Esophagus squamous epithelium (tissue), 5 donors: ENCODE measurements at places on chromosomes 16 and 17. TPM values are rescaled to one million over a fixed set of nuclear protein-coding genes. Genes with fewer than 3 reads are reported as not detected.

DNA sequence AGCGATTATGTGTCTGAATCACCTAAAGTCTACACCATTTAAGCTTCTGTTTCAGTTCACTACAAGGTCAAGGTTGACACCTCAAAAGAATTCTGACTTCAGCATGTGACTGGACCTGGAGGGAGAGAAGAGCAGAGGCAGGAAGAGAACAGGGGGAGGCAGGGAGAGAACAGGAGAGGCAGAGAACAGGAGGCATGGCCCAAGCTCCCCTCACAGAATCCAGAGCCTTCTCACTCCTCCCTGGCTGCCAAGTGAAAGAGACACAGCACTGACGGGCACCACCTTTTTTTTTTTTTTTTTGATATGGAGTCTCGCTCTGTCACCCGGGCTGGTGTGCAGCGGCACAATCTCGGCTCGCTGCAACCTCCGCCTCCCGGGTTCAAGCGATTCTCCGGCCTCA, 11.4 kb downstream of the GGA2 start:
- DNase-seq: no peak
- no peaks in the 10 kb centered on the region for H3K27me3 ChIP-seq

DNA sequence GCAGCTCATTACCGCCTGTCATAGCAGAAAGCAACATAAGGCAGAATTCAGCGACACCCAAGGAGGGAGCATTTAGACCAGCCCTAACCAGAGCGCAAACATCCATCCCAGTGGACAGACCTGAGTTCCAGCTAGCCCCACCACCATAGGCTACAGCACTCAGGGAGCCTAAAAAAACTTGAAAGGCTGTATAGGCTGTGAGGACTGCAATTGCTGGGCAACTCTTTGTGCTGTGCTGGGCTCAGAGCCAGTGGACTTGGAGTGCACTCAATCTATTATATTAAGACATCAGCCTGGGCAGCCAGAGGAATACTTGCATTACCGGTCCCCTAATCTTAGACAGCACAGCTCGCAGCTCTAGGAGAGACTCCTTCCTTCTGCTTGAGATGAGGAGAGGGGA, 207.3 kb downstream of the KIF2B start:
- no peak for DNase-seq
- no peaks in the 10 kb centered on the region for H3K36me3 ChIP-seq
- peaks cover 3% of the 10 kb centered on the region for H3K4me1 ChIP-seq
- no peak overlapping the region for H3K27ac ChIP-seq

- H3K36me3 ChIP-seq: peaks cover 8% of the 10 kb centered on the region
- no peaks in the 10 kb centered on the region for H3K27me3 ChIP-seq
- H3K4me1 ChIP-seq: peaks cover 45% of the 10 kb centered on the region
- DNase-seq: no peak
These were observed 825 bp downstream of the HEATR6 start for GRCh38 chr17:60077672-60078519.

Gene CALB2
- 3.8 TPM for total RNA-seq

DNA sequence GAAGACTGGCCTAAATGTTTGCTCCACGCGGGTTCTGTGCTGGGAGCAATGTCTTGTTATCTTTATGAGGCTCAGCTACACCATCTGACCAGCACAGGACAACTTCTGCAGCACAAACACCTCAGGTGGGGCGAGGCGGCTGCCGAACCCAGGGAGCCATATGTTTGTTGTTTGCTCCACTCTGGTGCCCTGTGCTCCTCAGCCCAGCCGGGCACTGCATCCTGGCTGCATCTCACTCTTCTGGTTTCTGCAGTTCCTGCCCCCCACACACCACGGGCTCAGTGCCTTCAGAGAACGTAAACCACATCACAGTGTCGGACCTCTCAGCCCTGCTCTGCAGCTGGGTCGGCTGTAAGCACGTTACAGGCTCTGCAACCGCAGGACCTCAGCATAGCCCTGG, 32.4 kb downstream of the MXRA7 start:
- no peaks in the 10 kb centered on the region for H3K36me3 ChIP-seq
- DNase-seq: no peak
- no peaks in the 10 kb centered on the region for H3K27me3 ChIP-seq
- H3K4me1 ChIP-seq: peaks cover 16% of the 10 kb centered on the region
- H3K4me3 ChIP-seq: no peak overlapping the region

DNA sequence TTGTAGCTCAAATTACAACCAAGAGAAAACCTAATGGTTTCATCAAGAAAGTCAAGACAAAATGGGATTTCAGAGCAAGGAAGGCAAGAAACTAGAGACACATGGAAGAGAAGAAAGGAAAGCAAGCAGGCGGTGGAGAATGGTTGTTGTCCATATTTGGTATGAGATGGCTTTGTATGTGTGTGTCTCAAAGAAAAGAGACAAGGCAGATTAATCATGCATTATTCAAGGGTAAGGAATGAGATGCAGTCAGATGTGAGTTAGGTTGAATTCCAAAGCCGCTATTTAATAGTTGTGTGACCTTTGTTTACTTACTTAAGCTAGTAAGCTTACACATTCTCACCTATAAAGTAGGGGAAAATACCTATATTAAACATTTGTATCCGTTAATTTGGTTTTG, 1029.6 kb downstream of the CDH11 start:
- no peaks in the 10 kb centered on the region for H3K27me3 ChIP-seq
- H3K4me1 ChIP-seq: no peaks in the 10 kb centered on the region

DNA sequence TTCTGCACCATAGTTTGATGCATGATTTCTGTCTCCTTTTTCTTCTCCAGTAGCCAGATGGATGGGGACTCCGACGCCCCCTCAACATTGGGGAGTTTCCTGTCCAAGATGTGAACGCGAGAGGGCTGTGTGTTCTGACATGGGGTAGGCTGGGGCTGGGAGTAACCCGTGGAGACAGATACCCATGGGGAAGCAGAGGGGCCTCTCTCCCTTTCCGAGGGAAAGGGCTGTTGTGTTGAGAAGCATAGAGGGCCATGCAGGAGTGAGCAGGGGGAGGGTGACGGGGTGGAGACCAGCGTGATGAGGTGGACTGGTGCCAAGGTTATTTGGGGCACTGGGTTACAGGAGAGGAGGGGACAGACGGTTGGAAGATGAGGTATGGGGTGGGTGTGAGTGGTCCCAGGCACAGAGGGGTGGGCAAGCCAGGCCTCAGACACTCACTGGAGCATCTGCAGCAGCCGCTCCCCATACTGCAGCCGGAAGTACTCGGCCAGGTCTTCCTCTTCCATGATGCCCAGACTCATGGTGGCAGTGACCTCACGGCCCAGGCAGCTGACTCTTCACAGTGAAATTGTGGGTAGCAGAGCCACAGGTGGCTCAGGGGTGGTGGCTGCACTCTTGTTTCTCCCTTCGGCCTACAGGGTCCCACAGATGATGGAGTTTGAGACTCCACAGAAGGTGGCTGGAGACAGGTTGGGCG, 400 bp downstream of the CCDC42 start:
- H3K27me3 ChIP-seq: no peaks in the 10 kb centered on the region
- peaks cover 9% of the 10 kb centered on the region for H3K4me1 ChIP-seq
- H3K27ac ChIP-seq: no peak overlapping the region
- H3K4me3 ChIP-seq: no peak overlapping the region
- DNase-seq: no peak
- no peaks in the 10 kb centered on the region for H3K36me3 ChIP-seq

DNA sequence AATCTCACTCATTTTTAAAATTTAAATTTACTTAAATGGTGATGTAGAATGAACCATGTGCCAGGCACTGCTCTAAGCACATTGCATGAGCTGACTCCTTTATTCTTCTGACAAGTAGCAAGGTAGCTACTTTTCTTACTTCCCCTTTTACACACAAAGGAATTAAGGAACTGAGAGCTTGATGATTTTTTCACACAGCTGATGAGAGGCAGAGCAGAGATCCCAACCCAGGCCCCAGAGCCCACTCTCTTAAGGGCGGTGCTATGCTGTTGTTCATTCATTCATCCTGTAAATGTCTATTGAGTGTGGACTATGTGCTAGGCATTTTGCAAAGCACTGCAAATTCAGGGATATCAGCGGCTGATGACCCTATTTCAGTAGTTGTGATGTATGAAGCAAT, 17.9 kb downstream of the SEC14L5 start:
- H3K27me3 ChIP-seq: no peaks in the 10 kb centered on the region
- no peaks in the 10 kb centered on the region for H3K4me1 ChIP-seq
- H3K4me3 ChIP-seq: no peak overlapping the region
- no peak for DNase-seq

DNA sequence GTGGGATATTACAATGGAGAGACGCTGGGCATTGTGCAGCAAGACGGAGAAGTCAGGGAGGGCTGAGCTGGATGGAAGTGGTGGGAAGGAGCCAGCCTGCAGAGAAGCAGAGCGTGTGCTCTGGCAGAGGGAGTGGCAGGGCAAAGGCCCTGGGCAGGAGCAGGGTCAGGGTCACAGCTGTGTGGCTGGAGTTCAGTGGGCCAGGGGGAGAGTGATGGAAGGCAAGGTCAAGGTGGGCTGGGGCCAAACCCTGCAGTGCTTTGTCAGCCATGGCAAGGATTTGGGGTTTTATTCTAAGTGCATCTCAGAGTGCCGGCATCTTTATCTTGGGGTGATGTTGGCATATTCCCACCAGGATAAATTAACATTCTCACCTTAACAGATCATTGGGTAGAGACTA, 31.9 kb upstream of the C16orf78 start:
- no peaks in the 10 kb centered on the region for H3K27me3 ChIP-seq
- no peaks in the 10 kb centered on the region for H3K4me1 ChIP-seq
- H3K4me3 ChIP-seq: no peak overlapping the region
- DNase-seq: no peak
- no peaks in the 10 kb centered on the region for H3K36me3 ChIP-seq

GRCh38 chr17:75205037-75205792, at the start of gene NUP85:
Gene NUP85, plus strand, starts transcription at chr17:75205679. Its CDS starts 83 bp downstream, at chr17:75205762.
- peak; percentile 46 for DNase-seq
- H3K4me1 ChIP-seq: peaks cover 30% of the 10 kb centered on the region
- peak within 1 kb of the TSS; percentile 95 for H3K27ac ChIP-seq
- no peaks in the 10 kb centered on the region for H3K27me3 ChIP-seq
- peaks cover 12% of the 10 kb centered on the region for H3K36me3 ChIP-seq

DNA sequence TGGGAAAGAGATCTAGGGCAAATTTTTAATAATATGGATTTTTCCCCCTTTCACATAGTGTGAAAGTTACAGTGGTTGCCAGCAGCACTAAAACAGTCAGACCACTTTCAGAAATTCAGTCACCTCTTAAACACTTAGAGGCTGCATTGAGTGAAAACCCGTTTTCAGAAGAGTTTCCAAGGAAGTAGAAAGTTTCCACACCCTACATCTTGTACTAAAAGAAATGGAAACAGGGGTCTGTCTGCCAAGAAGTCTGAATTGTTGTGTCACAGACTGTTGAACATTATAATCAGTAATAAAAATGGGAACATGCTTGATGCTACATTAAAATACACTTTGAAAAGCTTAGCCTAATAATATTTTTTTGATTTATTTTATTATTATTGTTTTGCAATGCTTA, 278.9 kb upstream of the KCNJ16 start:
- H3K27me3 ChIP-seq: no peaks in the 10 kb centered on the region
- no peaks in the 10 kb centered on the region for H3K4me1 ChIP-seq
- H3K4me3 ChIP-seq: no peak overlapping the region
- no peak for DNase-seq
- no peak overlapping the region for H3K27ac ChIP-seq
- H3K36me3 ChIP-seq: no peaks in the 10 kb centered on the region

DNA sequence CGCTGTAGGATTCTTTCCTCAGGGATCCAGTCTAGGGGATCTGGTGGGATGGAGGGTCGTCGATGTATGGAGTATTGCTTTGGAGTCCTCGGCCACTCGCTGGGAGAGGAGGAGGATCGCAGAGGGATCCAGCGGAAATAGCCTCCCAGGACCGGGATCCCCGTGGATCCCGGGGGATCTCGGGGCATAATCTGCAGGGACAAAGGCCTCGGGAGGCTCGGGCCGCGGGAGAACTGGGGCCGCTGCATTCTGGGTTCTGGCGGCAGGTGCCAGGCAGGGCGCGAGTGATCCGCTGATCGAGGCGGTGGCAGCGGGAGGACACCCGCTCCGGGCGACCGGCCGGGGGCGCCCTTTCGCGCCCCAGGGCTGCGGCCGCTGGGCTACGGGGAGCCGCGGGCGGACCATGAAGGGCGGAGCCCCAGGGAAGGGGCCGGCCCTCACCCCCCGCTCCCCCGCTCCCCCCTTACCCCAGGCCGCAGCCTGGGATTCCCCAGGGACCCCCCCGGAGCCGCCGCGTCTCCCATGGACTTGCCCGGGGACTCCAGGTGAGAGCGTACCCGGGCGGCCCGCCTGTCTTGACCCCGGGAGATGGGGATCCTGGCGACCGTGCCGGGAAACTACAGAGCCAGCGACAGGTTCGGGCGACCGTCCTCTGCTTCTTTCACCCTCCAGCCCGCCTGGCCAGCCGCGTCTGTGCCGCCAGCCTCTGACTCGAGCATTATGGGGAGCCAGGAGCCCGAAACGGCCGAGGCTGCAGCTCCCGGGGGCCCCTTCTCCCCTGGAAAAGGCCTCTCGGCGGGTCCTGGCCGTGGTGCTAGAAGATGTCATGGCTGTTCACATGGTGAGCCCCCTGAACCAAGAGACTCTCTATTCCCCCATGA, 604 bp downstream of the PRR14 start:
- peaks cover 34% of the 10 kb centered on the region for H3K4me1 ChIP-seq
- H3K27ac ChIP-seq: peak overlapping the region; percentile 99
- no peak for DNase-seq
- peaks cover 16% of the 10 kb centered on the region for H3K36me3 ChIP-seq

Gene WNT9B
- total RNA-seq: not detected

GRCh38 chr17:3665834-3666233, 2.5 kb downstream of the TAX1BP3 start:
- H3K27me3 ChIP-seq: no peaks in the 10 kb centered on the region
- no peak for DNase-seq
- H3K36me3 ChIP-seq: peaks cover 18% of the 10 kb centered on the region
- H3K4me3 ChIP-seq: peak overlapping the region; percentile 96
- H3K27ac ChIP-seq: peak overlapping the region; percentile 91
- H3K4me1 ChIP-seq: peaks cover 75% of the 10 kb centered on the region

Gene TERB1
- total RNA-seq: not detected

Gene ALOX15
- total RNA-seq: not detected

- no peak overlapping the region for H3K4me3 ChIP-seq
- DNase-seq: no peak
- H3K27ac ChIP-seq: no peak overlapping the region
- no peaks in the 10 kb centered on the region for H3K36me3 ChIP-seq
- H3K4me1 ChIP-seq: no peaks in the 10 kb centered on the region
These were observed 39.5 kb downstream of the DYNLRB2 start for GRCh38 chr16:80580109-80580832.

DNA sequence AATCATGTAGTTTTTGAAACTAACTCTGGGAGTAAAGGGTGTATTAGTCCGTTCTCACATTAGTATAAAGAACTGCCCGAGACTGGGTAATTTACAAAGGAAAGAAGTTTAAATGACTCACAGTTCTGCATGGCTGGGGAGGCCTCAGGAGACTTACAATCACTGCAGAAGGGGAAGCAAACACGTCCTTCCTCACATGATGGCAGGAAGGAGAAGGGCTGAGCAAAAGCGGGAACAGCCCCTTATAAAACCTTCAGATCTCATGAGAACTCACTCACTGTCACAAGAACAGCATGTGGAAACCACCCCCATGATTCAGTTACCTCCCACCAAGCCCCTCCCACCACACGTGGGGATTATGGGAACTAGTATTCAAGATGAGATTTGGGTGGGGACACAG, 256.5 kb upstream of the TNRC6C start:
- no peak overlapping the region for H3K4me3 ChIP-seq
- H3K27me3 ChIP-seq: no peaks in the 10 kb centered on the region
- no peak for DNase-seq

GRCh38 chr16:3646348-3646920, 8.1 kb upstream of the DNASE1 start:
- H3K4me1 ChIP-seq: peaks cover 11% of the 10 kb centered on the region
- H3K36me3 ChIP-seq: peaks cover 32% of the 10 kb centered on the region
- no peak overlapping the region for H3K4me3 ChIP-seq
- no peaks in the 10 kb centered on the region for H3K27me3 ChIP-seq
- H3K27ac ChIP-seq: no peak overlapping the region

GRCh38 chr17:68613739-68614298, 12.7 kb upstream of the FAM20A start:
- H3K36me3 ChIP-seq: no peaks in the 10 kb centered on the region
- H3K4me3 ChIP-seq: no peak overlapping the region
- no peak for DNase-seq
- no peaks in the 10 kb centered on the region for H3K27me3 ChIP-seq
- H3K27ac ChIP-seq: no peak overlapping the region
- no peaks in the 10 kb centered on the region for H3K4me1 ChIP-seq
